ENCODE measurements at places on chromosomes 7 and 10.

DNA sequence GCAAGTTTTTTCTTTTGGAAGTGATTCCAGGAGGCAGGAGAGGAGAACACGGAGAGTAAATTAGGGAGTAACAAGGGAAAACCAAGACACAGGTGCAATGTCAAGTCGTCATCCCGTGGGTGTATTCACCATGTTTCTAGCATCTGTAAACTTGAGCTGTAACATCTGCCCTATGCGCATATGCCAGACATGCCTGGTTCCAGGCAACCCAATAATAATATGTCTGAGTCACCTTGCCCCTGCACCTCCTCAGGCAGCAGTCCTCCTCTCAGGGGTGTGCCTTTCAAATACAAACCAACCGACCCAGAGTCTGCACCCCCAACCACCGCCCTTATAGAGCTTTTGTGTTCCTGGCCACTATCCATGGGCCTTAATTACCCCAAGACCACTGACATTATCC, 107.0 kb upstream of the PDE1C start:
- DNase-seq, result no peak

DNA sequence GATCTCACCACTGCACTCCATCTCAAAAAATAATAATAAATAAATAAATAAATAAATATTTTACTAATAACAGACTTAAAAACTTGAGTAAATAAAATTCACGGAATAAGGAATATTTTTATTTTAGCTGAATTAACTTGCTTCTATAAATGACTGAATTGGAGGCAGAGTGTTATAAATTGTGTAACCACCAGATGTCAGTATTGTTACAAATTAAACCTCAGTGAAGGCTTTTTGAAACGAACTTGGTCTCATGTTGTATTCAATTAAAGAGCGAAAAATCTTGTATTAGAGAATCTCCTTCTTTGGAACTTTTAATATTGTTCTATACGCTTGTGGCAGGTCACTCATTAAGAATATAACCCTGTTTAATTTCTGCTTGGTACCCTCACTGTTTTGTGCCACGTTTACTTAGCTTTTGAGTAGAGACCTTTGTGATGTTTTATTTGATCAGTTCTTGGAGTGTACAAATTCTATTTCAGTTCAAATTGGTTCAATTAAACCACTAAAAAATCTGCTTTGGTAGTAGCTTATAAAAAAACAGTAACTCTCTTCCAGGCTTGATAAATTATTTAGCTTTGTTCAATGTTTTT, 45.6 kb upstream of the SCIN start:
- no peak for DNase-seq

GRCh38 chr10:4698075-4698474, 127.9 kb upstream of the AKR1E2 start:
- no peak for DNase-seq

- DNase-seq, result no peak
Observed at GRCh38 chr7:73358590-73359275, 30.8 kb downstream of the FKBP6 start.

- no peak for DNase-seq
Observed at GRCh38 chr7:134856091-134856490, 76.7 kb downstream of the CALD1 start.

DNA sequence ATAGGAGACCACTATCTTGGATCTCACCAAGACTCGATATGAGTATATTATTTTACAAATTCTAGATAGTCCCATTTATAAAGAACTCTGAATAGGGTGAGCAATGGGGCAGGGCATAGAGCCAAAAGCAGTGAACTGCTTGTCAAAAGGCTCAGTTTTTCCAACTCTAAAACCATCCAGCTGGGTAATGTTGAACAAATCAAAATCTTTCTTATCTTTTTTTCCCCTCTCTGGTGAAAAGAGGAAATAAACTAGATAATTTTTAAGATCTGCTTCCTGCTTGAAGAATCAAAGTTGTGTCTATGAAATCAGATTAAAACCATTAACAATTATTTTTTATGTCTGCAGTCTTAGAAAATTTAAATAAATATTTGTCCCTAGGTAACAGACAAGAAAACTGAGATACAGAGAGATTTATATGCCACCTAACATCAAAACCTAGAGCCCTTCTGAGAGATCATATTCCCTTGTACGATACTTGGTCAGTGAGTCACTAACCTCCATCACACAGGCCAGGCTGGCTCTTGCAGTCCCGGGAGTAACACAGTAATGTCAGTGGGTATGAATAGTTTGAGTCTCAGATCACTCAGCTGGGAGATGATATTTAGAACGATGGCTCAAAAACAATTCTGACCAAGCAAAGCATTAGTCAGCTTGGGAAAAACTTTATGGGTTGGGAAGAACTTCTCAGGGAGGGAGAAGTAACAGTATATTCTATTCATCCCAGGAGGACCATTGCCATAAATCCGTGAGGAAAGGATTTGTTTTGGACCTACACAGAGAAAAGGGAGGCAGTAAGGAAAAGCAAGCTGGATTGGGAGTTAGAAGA, 178.8 kb downstream of the REEP3 start:
- no peak for DNase-seq

DNA sequence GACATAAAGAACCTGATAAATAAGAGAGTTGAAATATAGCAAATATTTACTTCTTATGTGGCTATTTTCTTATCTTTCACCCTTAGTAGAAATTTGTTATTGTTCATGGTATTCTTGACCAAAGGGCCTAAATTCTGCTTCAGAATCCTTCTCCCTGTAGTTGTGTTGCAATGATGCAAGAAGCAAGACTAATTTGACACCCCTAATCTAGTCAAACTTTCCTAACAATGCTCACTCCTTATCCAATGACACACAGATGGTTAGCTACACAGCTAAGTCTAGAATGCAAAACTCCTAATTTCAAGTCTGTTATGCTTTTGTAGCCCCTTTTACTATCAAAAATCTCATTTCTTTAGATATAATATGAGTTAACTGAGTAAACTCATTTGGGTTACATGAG, 56.1 kb downstream of the TWIST1 start:
- DNase-seq, result no peak

GRCh38 chr10:43260911-43261577, 5.8 kb downstream of the RASGEF1A start:
- DNase-seq, result no peak

GRCh38 chr7:138608275-138608674, 92.9 kb downstream of the SVOPL start:
- no peak for DNase-seq

- no peak for DNase-seq
Observed at GRCh38 chr7:42964849-42965805, 33.0 kb downstream of the MRPL32 start.

GRCh38 chr10:44417761-44418160, 32.9 kb upstream of the CXCL12 start:
- no peak for DNase-seq

GRCh38 chr10:123203393-123204126, 49.4 kb downstream of the BUB3 start:
- no peak for DNase-seq

- DNase-seq, result no peak
Observed at GRCh38 chr7:152780935-152781334, 21.4 kb downstream of the ACTR3B start.

- no peak for DNase-seq
Observed at GRCh38 chr7:121544726-121545125, 148.6 kb upstream of the FAM3C start.

DNA sequence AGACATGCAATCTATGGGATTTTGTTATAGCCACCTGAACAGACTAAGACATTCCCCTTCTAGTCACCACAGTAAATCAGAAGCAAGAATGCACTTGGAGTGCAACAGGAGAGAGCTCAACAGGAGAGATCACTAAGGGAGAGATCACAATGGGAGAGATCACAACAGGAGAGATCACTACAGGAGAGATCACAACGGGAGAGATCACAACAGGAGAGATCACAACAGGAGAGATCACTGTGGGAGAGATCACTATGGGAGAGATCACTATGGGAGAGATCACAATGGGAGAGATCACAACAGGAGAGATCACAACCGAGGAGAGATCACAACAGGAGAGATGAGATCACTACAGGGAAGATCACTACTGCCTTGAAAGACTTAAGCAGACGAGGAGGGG, 238.5 kb upstream of the PITRM1 start:
- no peak for DNase-seq

- DNase-seq, result no peak
Observed at GRCh38 chr10:90306187-90306586, 551.7 kb downstream of the HTR7 start.

GRCh38 chr10:115665549-115665948, 572.4 kb downstream of the ATRNL1 start:
- no peak for DNase-seq

GRCh38 chr7:113404245-113404644, 285.9 kb upstream of the SMIM30 start:
- DNase-seq, result no peak

DNA sequence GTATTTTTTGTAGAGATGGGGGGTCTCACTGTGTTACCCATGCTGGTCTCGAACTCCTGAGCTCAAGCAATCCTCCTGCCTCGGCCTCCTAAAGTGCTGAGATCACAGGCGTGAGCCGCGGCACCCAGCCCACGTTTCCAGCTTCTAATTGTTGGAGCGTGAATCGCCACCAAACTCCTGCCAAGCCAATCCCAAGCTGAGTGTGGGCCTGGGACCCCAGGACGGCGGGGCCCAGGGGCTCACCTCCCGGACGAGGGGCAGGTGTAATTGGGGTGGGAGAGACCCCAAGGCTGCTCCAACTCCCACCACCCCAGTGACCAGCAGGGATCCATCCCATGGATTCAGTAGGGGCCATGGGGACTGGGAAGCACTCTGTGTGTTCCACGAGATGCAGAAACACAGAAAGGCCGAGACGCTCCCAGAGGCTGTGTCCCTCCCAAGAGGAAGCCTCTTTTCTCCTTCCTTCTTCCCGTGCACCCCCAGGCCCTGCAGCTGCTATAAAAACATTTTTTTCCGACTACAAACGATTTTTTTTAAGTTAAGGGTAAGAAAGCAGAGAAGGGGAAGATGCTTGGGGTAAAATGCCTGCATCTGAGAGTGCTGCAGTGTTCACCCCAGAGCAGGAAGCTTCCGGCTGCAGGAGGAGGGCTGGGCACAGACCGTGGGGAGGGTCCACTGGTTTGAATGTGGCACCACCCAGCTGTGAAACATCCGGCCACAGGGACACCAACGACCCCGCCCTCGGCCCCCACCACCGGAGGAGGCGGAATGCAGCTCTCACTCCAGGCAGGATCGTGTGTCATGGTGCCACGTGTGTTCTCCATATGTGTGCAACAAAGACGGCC, 76.5 kb downstream of the MICALL2 start:
- DNase-seq, result no peak

DNA sequence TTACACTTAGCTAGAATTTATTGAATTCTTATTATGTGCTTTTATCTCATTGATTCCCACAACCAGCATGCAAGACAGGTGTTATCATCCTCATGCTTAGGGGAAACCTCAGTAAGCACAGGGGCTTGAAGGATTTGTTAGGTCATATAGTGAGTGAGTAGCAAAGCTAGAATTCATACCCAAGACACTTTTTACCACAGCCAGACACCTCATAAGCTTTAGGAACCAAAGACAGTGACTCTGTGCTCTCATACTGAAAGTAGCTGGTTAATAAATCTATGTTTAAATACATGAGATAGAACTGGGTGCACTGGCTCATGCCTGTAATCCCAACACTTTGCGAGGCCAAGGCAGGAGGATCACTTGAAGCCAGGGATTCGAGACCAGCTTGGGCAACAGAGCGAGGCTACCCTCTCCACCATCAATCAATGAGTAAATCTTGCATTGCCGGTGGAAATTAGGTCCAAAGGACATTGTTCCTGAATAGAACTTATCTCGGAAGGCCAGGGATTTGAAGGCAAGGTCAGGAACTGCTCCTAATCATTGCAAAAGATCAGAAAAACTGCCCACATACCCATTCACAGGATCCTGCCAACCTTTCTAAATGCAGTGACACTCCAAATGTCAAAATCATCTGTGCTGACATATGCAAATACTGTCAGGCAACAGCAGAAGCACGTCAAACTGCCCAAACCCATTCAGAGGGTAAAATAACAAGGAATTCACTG, 523.5 kb downstream of the PARD3 start:
- DNase-seq, result no peak

DNA sequence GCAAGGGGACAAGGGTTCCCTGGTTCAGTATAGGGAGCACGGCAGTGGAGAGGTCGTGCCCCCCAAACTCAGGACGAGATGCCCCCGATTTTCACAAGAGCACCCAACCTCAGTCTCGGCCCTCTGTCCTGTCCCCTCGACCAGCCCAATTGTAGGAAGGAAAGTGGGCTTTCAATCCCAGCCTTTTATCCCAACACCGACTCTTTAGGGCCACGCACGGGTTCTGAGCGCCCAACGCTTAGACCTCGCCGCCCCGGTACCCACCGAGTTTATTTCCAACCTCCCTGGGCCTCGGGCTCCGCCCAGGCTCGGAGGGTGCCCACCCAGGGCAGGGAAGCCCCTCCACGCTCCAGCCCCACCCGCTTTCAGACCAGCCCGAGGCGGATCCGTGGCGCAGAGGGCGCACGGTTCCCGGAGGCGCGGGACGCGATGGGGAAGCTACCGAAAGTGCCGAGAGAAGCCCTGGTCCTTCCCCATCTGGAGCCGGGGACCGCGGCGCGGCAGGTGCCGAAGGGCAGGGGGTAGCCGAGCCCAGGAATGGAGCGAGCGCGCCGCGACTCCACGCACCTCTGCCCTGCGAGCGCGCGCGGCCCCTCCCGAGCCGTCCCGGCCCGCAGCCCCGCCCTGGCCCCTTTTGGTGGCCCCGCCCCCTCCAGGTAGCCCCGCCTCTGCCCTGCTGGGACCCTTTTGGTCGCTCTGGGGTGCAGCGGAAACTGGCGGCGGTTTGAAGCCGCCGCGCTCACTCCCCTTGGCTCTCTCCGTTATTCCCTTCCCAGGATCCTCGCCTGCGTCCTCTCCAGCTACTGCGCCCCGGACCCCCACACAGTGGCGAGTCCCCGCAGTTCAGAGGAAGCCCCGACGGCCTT, 20.4 kb downstream of the GRID2IP start:
- DNase-seq, result peak; percentile 78

- DNase-seq, result no peak
Observed at GRCh38 chr7:45118292-45118691, 6.8 kb upstream of the TBRG4 start.

- no peak for DNase-seq
Observed at GRCh38 chr10:10794791-10795191, 222.9 kb upstream of the CELF2 start.
